NCI-H446 treated with DMSO at 0.1 percent for 48 hours (cell line): ENCODE measurements at places on chromosomes 11 and 22.
A peak's percentile ranks its signal among the peaks of the same experiment; 100 is the strongest.

GRCh38 chr11:44887636-44888035 is 63.0 kb downstream of the TP53I11 start:
- DNase-seq = no peak

DNA sequence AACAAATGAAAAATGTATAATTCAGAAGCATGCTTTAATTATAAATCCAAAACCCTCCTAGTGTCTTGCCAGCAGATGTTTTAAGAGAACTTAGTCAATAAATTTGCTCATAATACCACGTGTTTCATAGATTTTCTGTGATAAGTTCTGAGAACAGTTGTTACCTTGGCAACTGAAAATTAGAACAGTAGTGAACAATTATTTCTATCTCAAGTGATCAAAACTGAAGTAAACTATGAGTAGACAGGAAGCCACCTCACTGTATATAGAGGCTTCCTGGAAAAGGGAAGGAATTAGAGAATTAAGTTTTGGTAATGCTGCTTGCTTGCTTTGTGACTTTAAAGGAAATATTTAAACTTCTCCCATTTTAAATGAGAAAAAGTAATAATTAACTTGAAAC is 266.0 kb upstream of the ANO3 start:
- DNase-seq = no peak

- no peak for DNase-seq
These were observed 409.2 kb upstream of the LRRC4C start for GRCh38 chr11:41868606-41869005.

DNA sequence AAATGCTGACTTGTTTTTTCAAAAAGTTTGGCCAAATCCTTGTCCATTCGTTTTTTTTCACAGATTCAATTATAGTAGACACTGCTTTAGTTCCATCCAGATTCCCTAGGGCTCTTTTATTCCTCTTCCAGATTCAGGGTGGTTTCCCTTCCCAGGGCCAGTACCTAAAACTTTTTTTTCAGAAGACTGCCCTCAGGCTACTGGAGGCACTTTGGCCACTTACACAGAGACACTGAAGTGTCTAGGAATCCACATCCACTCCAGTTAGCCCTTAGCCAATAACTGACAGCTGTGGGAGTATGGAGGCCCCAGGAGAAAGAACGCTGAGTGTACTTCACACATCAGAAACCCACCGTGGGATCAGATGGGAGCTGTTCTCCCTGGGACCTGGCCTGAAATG is 77.3 kb downstream of the CCDC34 start:
- no peak for DNase-seq

DNA sequence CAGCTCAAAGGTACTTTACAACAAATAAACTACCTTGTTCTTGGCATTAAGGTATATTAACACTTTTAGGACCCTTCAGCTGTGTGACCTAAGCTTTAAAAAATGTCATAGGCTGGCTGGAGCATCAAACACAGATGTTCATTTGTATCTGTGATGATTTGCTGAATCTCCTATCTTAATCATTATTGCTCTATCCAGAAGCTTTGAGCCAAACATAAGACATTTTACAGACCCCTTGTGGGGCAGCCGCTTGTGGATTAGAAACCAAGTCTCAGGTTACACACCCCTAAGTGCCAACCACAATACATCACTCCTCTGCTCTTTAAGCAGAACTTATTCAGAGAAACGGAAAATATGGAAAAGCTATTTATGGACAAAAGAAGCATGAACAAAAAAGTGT is 394.2 kb upstream of the CCDC90B start:
- DNase-seq = peak; percentile 62

GRCh38 chr11:64384981-64385944 is 26.3 kb downstream of the RPS6KA4 start:
- DNase-seq = no peak

DNA sequence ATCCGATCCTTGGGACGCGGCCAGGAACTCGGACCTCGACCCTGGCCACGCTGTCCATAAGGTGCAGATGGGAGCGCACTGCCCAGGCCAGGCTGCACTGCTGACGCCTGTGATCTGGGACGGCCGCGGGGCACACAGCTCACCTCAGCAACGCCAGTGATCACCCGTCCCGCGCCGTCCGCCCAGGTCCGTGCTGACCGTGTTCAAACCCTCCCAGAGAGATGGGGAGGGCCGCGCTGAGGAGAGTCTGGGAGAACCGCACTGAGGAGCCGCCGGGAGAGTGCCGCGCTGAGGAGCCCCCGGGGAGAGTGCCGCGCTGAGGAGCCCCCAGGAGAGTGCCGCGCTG is 636 bp downstream of the KCNQ1OT1 start:
- DNase-seq = no peak

- DNase-seq = no peak
These were observed 21.1 kb upstream of the TMPRSS13 start for GRCh38 chr11:117950301-117950700.
